HCT116 (cell line): ENCODE measurements at places on chromosomes 7 and 10.

- DNase-seq, result no peak
Observed at GRCh38 chr10:10133281-10133680, 884.4 kb upstream of the CELF2 start.

DNA sequence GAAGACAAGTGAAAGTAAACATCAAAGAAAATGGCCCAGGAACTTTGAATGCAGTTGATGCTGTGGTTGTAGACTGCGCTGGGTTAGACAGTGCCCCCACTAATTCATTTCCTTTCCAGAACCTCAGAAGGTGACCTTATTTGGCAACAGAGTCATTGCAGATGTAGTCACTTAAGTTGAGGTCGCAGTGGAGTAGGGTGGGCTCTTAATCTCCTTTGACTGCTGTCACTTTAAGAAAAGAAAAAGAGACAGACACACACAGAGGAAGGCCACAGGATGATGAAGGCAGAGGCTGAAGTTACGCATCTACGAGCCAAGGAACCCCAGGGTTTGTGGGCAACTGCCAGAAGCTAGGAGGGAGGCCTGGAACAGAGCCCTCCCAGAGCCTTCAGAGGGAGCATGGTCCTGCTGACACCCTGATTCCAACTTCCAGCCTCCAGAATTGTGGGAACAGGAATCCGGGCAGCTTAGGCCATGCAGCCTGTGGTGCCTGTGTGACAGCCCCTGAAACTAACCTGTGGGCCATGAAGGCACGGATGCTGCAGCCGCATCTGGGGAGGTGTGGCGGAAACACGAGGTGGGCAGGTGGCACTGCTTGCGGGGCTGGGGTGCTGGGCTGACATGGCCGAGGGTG lies 107.6 kb downstream of the PRKAG2 start:
- no peak for DNase-seq

DNA sequence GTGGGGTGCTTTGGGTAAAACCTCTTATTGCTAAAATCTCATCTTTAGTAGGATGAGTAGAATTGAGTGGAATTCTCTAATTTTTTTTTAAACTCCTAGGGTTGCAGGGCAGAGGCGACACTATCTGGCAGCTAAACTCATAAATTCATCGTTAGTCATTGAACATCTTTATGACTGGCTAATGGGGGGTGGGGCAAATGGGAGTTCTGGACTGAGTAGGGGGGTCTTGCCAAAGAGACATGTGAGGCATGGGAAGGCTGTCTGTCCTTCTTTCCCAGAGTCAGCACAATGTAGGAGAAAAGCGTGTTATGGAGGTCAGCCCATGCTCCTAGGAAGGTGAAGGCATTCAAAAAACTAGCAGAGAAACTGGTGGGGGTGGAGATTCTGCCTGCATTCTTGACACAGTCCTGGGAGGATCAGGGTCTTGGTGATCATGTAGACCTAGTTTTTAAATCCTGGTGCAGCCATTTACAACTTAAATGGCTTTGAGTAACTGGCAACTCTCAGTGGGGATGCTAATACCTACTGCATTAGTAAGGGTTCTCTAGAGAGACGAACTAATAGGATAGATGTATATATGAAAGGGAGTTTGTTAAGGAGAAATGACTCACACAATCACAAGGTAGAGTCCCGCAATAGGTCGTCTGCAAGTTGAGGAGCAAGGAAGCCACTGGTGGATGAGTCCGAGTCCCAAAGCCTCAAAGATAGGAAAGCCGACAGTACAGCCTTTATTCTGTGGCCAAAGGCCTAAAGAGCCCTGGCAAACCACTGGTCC lies 47.7 kb downstream of the EMX2 start:
- no peak for DNase-seq

- no peak for DNase-seq
Observed at GRCh38 chr10:103884681-103885139, 29.3 kb upstream of the SH3PXD2A start.

- peak; percentile 44 for DNase-seq
Observed at GRCh38 chr7:151808400-151809145, 68.3 kb downstream of the PRKAG2 start.

GRCh38 chr10:61284222-61284890 lies 168.8 kb downstream of the TMEM26 start:
- peak; percentile 34 for DNase-seq

GRCh38 chr10:73862011-73862410 lies 12.3 kb downstream of the CAMK2G start:
- DNase-seq, result no peak

GRCh38 chr7:35553519-35553918 lies 141.4 kb downstream of the HERPUD2 start:
- no peak for DNase-seq

GRCh38 chr7:131683536-131684125 lies 127.2 kb upstream of the PODXL start:
- no peak for DNase-seq

DNA sequence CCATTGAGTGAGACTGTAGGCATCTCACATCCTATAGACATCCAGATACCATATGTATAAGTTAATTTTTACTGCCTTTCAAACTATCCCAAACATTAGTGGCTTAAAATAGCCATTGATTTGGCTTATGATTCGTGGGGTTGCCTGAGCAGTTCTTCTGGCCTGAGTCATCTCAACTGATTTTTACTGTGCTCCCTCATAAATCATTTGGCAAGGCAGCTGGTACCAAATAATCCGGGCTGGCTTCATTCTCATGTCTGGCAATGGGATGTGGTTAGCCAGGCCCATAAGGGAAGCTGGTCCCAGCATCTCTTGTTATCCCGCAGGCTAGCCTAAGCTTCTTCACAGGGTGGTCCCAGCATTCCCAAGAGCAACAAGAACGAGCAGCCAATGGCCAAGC lies 6.7 kb upstream of the LRGUK start:
- DNase-seq, result no peak

GRCh38 chr7:133401225-133401624 lies 148.3 kb downstream of the EXOC4 start:
- DNase-seq, result no peak

DNA sequence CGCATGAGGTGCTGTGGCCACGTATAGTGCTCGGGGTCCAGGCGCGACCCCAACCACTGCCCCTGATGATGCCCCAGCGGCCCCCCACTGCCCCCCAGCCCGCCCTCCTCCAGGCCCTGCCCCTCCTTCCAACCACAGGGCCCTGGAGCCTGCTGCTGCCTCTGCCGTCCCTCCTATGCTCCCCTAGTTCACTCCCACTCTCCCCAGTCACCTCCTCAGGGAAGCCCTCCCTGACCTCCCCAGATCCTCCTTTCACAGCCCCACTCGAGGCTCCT lies 93.8 kb downstream of the UNCX start:
- DNase-seq, result no peak

- DNase-seq, result no peak
Observed at GRCh38 chr7:130334274-130334673, 10.3 kb upstream of the CPA5 start.

DNA sequence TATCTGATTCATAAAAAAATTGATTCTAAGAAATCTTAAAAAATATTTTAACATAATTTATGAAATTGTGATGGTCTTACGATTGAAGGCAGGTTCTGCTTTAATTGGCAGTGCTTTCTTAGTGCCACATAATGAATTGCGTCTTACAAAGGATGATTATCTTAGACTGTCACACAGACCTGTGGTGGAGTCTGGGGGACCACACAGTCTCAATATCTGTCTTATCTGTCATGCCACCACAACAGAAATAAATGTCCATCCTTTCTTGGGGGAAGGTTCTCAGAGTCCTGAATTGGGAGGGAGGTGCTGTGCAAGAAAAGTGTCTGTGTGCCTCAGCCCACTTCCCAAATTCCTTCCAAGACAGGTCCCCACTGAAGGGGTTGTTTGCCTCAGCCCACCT lies 34.0 kb downstream of the ZDHHC6 start:
- DNase-seq, result no peak

DNA sequence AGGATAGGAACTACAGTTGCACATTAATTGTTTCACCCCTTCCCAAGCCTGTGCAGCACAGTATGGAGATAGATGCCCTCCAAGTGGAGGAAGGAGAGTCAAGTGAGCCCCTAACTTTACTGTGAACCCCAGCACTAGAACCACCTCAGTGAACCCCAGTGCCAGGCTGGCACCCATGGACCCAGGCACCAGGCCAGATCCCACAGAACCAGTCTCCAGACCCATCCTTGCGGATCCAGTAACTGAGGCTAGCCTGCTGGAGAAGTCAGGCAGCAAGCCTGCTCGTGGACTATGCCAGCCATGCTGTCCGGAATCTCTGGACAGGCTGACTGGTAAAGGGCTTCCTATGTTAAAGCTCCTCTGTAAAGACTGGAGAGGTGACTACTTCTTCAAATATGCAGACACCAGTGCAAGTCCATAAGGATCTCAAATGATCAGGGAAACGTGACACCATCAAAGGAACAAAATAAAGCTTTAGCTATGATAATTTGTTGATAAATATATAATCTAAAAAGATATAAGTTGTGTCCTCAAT lies 27.7 kb downstream of the SHOC2 start:
- DNase-seq, result no peak

GRCh38 chr10:6601246-6601805 lies 21.2 kb upstream of the PRKCQ start:
- DNase-seq, result no peak

- no peak for DNase-seq
Observed at GRCh38 chr10:48547981-48548380, 56.9 kb downstream of the ARHGAP22 start.

DNA sequence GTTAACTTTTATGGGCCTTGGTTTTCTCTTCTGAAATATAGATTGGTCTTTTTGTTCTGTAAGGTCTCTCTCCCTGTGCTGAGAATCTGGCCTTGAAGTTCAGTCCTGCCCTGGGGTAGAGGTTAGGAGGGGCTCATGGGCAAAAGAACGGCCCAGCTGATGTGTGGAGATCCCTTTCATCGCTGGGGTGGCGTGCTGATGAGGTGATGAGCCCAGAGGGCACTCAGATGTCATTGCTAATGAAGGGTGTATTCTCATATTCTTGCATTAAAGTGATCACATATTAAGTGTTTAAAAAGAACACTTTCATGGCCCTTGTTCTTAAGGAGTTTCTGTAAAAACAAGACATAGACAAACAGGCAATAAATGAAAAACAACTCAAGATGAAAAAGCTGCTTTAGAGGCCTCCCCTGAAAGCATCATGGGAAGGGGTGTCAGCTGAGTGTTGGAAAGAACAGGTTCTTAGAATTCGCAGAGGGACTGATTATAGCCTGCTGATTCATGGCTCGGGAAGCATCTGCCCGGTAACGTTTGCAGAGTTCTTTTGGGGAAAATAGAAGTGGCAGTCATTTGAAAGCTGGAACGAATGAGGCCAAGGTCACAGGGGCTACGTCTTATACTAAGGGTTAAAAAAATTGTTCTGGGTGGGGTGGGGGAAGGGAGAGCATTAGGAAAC lies 72.5 kb upstream of the GPR158 start:
- DNase-seq, result no peak

DNA sequence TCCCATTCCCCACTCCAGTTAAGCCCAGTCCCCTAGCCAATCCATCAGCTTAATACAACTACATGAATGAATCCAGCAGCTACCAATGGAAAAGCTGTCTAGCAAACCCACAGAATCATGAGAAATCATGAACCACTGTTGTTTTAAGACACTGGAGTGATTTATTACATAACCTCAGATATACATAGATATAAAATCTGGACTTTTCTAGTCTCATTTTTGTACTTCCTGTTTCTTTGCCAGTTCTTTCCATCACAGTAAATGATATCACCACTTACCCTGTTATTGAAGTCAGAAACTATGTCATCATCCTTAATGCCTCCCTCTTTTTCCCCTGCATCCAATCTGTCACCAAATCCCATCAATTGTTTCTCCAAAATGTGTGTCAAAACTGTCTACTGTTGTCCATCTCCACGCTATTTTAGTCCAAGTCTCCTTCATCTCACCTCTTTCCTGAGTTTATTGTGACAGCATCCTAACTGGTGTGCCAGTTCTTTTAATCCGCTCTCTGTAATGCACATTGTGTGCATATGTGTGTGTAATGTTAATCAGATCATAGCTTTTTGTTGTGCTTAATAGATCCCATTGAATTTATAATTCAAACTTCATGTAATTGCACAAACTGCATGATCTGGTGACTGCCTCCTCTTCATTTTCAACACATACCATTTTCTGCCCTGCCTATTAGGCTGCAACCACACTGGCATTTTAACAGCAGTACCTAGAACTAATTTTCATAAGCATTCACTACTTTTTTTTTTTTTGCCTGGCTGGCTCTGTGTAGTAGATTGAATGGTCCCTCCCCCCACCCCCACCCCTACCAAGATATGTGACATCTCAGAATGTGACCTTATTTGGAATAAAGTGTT lies 56.0 kb downstream of the MKLN1 start:
- DNase-seq, result no peak

- DNase-seq, result no peak
Observed at GRCh38 chr7:151493083-151493482, 26.6 kb downstream of the RHEB start.

DNA sequence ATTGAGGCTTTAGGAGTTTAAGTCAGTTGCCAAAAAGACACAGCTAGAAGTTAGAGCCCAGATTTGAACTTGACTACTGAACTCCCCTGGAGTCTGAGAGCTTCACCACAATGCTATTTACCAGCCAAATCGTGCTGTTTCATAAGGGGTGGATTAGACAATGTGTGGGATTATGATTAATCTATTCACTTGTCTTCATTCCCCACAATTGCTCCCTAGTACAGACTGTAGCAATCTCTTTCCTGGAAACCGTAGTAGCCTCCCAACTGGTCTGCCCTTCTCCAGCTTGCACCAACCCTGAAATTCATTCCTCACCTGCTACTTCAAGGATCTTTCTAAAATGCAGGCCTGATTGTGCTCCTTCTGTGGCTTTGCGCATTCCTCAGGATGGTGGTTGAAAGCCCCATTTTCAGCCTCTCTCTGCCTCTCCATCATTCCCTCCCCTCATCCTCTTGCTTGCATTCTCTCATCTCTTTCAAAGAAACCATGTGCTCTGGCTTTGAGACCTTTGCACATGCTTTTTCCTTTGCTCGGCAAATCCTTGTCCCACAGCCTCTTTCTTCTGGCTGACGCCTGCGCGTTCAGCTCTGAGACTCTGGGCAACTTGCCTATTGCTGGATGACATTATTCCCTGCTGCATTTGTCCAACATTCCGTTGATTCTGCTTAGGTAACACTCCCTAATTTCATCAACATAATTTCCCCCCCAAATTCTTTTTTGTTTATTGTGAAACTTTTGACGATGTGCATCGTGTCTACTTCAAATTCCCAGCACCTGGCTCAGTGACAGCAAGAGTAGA lies 145.1 kb downstream of the ADRA2A start:
- DNase-seq, result no peak

GRCh38 chr10:29636178-29636577 lies 1.4 kb upstream of the SVIL start:
- DNase-seq, result no peak

DNA sequence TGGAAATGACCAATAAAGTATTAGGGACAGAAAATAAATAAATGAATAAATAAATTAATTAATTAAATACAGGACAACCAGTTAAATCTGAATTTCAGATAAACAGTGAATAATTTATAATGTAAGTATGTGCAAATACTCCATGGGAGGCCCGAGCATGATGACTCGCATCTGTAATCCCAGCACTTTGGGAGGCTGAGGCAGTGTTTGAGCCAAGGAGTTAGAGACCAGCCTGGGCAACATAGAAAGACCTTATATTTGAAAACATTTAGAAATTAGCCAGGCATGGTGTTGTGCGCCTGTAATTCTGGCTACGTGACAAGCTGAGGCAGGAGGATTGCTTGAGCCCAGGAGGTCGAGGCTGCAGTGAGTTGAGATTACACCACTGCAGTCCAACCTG lies 123.7 kb downstream of the CUL2 start:
- no peak for DNase-seq
